ENCODE measurements at places on chromosomes 2 and 18.

GRCh38 chr2:46051085-46051484 is 246.1 kb upstream of the EPAS1 start:
- no peak for DNase-seq

GRCh38 chr2:7840651-7841380 is 841.0 kb upstream of the ID2 start:
- no peak for DNase-seq

DNA sequence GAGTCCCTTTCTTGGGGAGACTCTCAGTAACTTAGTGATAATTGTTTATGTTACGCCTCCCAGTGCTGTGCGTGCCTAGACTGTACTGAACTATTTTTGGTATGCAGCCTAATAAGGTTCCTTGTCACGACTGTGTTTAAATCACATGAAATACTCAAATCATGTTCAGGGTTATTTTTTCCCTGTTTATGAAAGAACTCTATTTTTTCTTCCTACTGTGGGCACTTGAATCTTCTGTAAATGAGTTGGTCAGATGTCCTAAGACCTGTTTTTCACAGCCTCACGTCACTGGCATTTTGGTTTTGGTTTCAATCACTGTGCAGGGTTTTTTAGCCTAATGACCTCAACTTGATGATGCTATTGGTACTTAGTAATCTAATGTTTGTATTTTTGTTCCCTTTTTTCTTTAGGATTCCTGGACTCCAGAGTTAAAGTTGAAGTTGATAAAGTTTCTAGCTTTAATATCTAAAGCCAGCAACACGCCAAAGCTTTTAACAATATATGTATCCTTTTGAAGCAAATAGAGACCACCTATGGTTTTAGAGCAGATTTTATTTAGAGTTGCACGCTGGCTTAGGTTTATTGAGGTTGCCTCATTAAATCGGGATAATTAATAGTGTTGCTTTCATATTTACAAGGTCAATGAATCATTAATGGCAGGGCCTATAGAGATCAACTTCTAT is 24.0 kb downstream of the ARMC9 start:
- no peak for DNase-seq

DNA sequence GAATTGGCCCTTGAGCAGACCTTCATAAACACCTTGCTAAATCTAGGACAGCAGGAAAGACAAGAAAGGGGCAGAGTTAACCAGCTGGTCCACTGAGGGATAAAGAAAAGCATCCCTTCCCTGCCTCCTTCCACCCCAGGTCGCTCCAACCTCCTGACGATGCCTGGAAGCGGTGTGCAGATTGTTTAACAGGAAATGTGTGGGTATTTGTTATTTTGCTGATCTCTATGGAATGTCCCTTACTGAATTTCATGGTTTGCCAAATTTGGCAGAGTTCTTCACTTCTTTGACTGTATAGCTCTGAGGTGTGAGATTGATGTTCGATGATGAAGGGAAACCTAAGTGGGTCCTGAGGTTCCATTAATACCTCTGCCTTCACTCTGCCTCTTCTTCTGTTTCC is 72.9 kb downstream of the MAP3K20 start:
- no peak for DNase-seq

DNA sequence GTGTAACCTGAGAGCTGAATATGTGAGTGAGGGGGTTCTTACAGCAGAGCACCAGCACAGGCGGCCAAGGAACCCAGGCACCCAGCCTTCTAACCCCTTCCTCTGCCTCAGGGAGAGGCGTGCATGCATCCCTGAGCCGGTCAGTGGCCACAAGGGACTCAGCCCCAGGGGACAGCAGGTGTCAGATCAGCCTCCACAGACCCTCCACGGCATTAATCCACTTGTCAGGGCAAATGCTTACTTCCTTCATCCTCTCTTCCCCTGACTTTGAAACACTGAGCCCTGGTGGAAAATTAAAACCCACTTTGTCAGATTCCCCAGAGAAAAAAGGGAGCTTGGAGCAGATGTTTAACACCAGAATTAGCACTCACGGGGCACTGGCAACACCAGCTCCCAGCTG is 60.5 kb upstream of the SMAD2 start:
- DNase-seq, result peak; percentile 52

- DNase-seq, result no peak
These were observed 80.8 kb upstream of the SLC1A4 start for GRCh38 chr2:64908406-64908805.

Measured in NAMALWA (cell line).